Activated CD8-positive, alpha-beta memory T cell treated with anti-CD3 and anti-CD28 coated beads, Interleukin-2, amount 10 ng/mL, durations not matched to agents 7 days and 5 days (primary cell): ENCODE measurements at places on chromosomes 16 and 17.

DNA sequence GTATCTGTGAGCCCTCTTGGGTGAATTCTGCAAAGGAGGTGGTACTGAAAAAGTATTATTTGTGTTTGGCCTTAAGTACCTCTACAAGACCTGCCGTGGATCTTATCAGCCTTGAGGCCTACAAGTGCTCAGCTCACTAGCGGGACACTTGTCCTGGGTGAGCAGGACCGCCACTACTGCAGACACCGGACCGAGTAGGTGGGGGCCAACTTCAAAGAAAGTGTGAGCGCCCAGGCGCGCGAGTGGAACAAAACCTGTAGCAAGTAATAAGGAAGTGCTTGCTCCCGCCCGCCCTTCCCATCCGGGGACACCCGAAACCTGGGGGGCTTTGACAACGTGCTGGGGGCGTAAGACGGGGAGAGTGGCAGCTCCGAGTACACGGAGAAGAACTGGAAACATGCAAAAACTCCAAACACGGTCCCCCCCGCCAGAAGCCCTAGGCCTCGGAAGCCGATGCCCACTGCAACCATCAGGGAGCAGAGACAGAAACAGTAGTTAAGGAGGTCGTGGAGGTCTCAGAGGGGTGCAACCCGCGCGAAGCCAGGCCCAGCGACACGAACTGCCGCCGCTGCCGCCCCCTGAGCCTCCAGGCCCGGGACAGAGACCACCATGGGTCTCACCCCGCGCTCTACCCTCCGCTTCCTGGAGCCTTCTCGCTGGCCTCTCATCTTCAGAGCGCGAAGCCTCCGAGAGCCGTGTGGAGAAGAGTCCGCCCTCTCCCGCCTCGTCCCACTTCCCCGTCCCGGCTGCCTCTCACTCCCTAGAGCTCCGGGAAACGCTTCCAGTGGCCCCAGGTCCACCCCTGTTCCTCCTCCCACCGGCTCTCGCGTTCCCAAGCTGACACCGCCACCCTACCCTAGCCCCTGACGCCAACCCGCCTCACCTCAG is 537 bp downstream of the CNOT1 start:
- DNase-seq, result peak; percentile 79

DNA sequence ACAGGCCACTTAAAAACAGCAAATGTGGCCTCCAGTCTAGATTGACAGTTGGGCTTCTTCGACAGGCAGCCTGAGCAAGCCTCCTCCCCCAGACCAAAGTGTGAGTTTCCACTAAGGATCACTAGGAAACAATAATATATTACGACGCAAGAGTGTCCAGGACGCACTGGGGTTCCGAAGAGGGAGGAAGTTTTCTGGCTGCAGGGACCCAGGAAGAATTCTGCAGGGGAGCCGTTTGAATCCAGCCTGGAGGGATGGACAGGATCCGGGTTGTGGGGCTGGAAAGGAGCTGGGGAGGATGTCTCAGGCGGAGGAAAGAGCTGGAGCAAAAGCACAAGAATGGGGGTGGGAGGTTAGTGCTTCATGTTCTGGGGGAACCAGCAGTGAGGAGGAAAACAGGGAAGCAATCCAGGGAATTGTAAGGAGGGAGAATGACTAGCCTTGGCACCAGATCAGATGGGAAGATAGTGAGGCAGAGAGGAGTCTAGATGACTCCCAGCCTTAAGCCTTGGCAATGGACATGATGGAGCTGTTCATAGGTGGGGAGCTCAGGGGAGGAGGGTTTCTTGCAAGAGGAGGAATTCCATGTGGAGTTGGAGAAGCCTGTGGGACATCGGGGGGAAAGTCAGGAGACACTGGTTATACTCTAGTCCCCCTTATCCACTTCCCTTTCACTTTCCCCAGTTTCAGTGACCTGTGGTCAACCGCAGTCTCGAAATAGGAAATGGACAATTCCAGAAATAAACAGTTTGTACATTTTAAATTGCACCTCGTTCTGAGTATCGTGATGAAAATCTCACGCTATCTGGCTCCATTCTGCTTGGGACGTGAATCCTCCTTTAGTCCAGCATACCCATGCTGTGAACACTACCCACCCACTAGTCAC is 26.6 kb downstream of the NGFR start:
- no peak for DNase-seq

DNA sequence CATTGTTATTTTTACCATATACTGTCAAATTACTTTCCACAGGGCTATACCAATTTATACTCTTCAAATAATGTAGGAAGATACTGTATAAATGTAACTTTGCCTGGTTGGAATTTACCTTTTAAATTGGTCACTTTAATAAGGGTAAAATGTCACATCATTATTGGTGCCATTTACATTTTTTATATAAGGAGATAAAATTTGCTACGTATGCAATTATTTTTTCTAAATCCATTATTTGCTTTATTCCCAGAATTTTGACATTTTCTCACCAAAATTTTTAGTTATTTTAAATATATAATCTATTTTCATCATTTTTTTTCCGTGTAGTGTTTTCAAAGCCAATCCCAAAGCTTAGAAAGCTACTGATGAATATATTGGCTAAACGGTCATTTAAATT is 664.7 kb downstream of the KCNJ2 start:
- DNase-seq, result no peak

GRCh38 chr17:68205808-68206720 is 41.8 kb upstream of the AMZ2 start:
- DNase-seq, result peak; percentile 72

- no peak for DNase-seq
These were observed 15.8 kb downstream of the CMTR2 start for GRCh38 chr16:71273384-71273783.
